Stimulated activated CD8-positive, alpha-beta memory T cell treated with anti-CD3 and anti-CD28 coated beads, Interleukin-2, amount 100 ng/mL, for 1 hour (primary cell): ENCODE measurements at places on chromosomes 12 and 14.

DNA sequence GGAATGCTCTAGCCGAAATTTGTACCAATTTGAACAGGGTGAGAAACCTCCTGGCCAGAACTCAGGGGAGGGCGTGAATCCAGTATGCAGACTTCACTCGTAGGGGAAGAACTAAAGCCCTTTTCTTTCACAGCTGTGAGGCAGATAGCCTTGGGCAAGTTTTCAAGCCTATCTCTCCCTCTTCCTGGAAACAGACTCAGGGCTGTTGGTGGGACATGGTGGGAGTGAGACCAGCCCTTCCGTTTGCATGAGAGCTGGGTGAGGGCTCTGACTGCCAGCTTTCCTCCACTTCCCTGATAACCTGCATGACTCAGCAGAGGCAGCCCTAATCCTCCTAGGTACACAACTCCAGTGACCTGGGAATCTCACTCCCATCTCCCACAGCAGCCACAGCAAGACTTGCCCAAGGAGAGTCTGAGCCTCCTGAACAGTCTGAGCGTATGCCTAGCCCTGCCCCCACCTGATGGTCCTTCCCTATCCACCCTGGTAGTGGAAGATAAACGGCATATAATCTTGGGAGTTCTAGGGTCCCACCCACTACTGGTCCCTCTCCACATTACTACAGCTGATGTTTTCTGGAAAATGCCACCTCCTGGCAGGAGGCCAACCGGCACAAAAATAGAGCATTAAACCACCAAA is 170.1 kb upstream of the AMIGO2 start:
- DNase-seq: no peak

DNA sequence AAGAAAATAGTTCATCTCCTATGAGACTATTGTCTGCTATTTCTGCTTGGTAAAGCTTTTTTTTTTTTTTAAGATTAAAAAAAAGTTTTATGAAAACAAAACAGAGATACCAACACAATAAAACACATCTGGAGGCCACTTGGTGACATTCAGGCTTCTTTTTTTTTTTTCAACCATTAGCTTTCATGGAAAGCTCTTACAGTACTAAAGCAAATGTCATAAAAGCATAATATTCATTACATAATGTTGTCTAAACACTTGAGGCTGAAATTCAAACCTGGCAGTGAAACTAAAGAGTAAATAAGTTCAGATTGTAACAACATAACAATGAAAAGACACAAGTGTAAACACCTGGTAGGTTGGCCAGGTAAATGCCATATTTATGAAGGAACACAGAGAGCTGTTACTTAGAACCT is 14.7 kb downstream of the PRICKLE1 start:
- DNase-seq: no peak

DNA sequence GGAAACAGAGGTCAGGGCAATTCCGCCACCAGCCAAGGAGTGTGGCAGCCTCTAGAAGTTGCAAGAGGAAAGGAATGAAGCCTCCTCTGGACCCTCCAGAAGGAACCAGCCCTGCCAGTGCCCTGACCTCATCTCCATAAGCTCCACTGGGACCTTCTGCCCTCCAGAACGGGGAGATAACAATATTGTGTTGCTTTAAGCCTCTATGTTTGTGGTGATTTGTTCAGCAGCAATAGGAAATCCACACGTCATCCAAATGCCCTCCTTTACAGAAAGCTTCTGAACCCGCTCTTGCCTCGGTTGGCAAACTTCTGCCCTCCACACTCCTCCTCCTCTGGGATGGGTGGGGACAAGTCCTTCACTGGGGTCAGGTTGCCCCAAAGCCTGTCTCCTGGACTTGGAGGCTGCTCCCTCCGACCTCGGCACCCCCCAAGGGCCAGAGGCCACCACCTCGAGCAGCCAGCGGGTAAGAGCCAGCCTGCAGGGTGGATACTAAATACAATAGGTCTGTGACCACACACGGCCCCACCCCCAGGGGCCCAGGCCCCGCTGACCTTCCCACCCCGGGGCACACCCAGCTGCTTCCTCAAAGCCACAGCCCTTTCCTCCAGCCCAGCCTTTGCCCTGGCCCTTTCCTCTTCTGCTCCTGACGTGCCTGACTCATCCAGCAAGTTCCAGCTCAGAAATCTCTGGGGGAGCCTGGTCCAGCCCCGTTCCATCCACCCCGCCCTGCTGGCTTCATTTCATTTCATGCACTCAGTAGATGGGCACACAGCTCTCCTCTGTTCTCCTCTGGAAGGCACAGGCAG is 58.7 kb upstream of the NCOR2 start:
- no peak for DNase-seq

- DNase-seq: no peak
Observed at GRCh38 chr14:78836777-78837176, 666.6 kb downstream of the NRXN3 start.

GRCh38 chr12:48936379-48936979 is 11.2 kb upstream of the FKBP11 start:
- DNase-seq: peak; percentile 72

DNA sequence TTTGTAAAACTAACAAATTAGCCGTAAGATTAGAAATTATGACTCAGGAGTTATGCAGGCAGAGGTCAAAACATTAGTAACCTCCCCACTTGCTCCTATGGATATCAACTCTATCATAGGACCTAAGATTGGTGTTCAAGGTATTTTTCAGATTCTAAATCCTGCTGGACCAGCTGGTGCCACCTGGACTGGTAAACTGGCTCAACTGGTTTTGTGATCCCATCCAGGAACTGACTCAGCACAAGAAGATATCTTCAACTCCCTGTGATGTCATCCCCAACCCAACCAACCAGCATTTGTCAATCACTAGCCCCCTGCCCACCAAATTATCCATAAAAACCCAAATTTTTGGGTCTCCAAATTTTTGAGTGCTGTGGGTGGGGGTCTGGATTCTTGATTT is 98.1 kb upstream of the OR4E1 start:
- DNase-seq: no peak

- no peak for DNase-seq
Observed at GRCh38 chr12:69981881-69982475, 157.0 kb downstream of the MYRFL start.

GRCh38 chr14:53640695-53641094 is 315.9 kb downstream of the BMP4 start:
- DNase-seq: no peak

DNA sequence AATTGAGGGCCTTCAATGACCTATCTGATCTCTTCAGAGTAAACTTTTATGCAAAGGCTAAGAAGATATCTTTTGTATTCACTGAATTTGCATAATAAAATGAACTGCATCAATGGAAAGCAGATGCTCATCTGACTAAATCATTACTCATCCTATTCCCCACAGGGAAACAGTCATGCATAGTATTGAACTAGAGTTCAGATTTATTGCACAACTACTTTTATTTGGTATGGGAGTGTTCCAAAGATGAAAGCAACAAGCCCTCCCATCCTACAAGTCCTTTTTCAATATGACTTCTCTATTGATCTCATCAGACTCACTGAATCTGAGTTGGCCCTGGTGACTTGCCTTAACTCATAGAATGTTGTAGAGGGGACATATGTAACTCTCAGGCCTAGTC is 159.8 kb downstream of the KITLG start:
- DNase-seq: no peak

DNA sequence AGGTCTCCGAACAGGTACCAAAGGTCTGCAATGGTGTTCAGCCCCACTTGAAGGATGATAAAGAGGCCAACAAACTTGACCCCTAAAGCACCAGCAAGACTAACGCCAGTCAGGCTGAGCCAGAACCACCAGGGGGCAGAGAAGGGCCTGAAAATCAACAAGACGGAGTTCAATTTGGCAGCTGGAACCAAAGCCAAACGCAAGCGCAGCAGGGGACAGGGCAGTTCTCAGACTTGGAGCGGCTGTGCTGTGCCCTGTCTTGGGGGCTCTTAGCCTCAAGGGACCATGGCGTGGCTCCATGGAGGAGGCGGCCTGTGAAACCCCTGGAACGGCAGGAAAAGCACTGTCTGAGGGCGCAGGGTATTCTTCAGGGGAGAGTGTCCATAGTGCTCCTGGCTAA is 19.6 kb downstream of the POMT2 start:
- no peak for DNase-seq

GRCh38 chr12:96256672-96257361 is 62.6 kb downstream of the ELK3 start:
- no peak for DNase-seq

GRCh38 chr14:68459480-68460136 is 333.3 kb downstream of the ZFP36L1 start:
- no peak for DNase-seq

- DNase-seq: no peak
Observed at GRCh38 chr12:90268574-90268973, 559.9 kb upstream of the ATP2B1 start.

DNA sequence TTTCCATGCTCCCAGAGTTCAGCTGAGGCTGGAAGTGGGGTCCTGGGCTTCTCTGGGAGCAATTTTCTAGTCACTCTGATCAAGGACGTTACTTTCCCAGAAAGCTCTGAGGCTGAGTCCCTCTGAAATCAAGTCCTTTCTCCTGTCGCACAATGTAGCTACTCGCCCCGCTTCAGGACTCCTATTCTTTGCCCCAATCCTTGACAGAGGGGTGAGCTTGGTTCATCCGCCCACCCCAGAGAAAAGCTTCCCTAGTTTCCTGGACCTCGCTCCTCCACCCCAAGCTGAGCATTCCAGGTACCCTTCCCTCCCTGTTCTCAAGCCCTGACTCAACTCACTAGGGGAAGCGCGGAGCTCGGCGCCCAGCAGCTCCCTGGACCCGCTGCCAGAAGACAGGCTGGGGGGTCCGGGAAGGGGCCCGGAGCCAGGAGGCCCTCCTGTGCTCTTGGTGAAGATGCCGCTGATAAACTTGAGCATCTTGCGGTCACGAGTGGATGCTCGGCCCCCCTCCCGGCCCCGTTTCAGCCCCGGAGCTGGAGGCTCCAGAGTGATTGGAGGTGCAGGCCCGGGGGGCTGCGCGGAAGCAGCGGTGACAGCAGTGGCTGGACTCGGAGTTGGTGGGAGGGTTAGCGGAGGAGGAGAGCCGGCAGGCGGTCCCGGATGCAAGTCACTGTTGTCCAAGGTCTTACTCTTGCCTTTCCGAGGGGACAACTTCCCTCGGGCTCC is 1.6 kb downstream of the AGAP2 start:
- no peak for DNase-seq

DNA sequence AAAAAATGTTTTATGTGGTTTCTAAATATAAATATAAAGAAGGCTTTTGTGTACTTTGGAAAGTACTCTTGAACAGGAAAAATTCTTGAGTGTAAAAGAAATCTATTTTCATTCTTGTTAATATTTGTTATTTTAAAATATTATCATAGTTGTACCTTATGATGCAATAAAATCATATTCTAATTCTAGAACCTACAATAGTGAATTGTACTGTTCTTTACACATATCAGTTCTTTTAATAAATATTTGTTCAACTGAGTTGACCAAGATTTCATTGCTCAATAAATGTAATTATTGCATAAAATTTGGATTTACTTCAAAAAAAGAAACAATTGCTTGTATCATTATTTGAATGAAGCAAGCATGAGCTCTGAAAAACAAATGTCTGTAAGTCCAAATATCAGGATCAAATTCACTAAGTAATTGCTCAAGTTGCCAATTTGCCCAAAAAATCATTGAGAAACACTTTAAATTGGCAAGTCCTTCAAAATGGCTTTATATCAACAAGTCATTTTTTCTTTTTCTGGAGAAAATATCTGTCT is 191.6 kb upstream of the SLC16A7 start:
- DNase-seq: no peak

DNA sequence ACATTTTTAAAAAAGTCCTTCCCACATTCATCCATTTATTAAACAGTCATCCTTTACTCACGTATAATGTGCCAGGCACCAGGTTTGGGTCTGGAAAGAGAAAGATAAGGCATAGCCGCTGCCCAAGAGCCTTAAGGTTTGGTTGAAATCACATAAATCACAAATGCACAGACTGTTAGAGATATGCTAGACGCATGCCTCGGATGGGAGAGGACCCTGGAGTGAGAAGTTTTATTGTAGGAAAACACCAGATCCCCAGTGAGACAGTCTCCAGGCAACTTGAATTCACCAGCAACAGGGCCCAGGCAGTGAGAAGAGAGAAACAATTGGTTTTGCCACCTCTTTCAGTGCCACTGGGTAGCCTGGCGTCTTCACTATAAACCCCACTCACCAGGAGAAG is 305.9 kb upstream of the AMIGO2 start:
- DNase-seq: no peak

GRCh38 chr12:46266869-46267574 is 1.8 kb downstream of the SLC38A1 start:
- DNase-seq: peak; percentile 40

DNA sequence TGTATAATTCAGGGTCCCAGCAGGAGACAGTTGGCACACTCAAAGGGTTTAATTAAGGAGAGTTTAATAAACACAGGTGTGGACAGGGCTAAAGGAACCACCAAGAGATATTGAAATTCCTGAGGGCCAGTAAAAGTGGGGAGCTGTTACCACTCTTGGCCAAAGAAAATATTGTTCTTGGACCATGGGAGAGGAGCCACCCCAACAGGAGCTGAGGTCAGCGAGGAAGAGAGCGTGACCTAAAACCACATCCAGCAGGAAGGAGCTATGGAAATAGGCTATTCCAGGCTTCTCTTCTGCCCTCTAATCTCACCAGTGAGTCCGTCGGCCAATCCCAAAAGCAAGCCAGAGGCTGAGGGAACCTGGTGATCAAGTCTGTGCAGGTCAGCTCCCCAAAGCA is 390.8 kb downstream of the MED13L start:
- no peak for DNase-seq

- no peak for DNase-seq
Observed at GRCh38 chr12:120394483-120395367, 25.8 kb upstream of the MSI1 start.

GRCh38 chr14:76456200-76456599 is 80.3 kb downstream of the ESRRB start:
- no peak for DNase-seq

GRCh38 chr12:57604454-57604991 is at the start of gene DTX3:
Gene DTX3 (plus strand): TSS chr12:57604824. CDS start chr12:57606518, 1,694 bp downstream.
- DNase-seq: no peak

DNA sequence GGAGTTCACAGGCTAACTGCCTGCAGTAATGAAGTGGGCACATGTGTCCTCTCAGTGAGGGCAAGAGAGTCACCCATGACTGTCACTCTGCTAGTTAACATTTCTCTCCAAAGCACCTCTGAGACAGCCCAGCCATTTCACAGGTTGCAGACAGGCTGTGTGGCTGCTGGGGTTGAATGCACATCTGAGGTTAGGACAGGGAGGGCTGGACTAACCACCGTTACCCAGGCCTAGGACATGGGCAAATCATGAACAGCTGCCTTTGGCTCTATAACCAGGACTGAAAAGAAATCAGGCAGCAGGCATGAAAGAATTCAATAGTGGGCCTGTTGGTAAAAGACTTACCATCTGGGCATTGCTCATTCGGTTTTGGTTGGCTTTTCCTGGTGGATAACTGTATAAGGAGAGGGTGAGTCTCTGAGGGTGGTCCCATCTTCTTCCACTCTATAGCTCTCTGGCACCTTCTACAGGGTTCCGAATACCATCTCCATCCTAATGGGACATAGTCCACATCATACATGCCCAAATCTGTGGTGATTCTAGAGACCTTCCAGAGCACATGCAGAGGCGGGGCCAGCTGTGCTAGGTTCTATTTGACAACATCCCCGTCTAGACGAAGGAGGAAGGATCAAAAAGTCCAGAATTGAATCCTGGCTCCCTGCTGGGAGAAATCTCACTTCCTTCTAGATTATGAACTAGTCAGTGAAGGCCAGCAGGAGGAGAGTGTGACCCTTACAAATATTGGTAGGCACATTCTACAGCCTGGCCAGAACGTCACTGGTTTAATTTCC is 10.8 kb downstream of the CRACR2A start:
- DNase-seq: no peak

- DNase-seq: no peak
Observed at GRCh38 chr14:102853648-102854047, 68.8 kb upstream of the AMN start.

GRCh38 chr14:70698288-70698687 is 56.6 kb downstream of the TTC9 start:
- no peak for DNase-seq
